ENCODE measurements at places on chromosomes 5 and 9.

GRCh38 chr5:77643654-77644370 is 5.3 kb upstream of the OTP start:
- no peak for DNase-seq

DNA sequence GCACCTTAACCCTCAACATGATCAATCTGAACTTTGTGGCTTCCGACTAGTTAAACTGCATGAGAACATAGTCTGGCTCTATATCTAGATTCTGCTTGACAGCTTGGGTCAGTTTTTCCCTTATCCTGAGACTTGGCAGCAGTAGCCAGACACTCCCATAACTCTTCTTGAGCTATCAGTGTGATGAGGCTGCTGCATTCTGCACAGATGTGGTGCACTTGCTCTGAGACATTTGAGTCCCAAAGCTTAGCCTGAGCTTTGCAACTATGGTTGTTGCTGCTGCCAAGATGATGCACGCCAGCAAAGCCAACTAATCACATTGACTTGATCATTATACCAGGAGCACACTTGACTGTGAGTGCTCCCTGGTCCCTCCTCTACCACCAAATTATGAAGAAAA is 36.2 kb downstream of the MOCS2 start:
- no peak for DNase-seq

DNA sequence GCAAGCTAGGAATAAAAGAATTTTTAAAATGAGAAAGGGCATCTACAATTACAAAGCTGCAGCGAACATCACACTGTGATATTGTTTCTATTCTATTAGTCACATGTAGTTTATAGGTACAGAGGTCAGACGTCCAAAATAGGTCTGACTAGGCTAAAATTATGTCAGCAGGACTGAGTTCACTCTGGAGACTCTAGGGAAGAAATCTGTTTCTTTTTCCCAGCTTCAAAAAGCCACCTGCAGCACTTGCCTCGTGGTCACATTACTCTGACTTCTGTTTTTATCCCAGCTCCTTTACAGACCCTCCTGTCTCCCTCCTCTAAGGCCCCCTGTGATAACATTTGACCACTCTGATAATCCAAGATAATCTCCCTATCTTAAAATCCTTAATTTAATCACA is 5.1 kb upstream of the CKS2 start:
- no peak for DNase-seq

DNA sequence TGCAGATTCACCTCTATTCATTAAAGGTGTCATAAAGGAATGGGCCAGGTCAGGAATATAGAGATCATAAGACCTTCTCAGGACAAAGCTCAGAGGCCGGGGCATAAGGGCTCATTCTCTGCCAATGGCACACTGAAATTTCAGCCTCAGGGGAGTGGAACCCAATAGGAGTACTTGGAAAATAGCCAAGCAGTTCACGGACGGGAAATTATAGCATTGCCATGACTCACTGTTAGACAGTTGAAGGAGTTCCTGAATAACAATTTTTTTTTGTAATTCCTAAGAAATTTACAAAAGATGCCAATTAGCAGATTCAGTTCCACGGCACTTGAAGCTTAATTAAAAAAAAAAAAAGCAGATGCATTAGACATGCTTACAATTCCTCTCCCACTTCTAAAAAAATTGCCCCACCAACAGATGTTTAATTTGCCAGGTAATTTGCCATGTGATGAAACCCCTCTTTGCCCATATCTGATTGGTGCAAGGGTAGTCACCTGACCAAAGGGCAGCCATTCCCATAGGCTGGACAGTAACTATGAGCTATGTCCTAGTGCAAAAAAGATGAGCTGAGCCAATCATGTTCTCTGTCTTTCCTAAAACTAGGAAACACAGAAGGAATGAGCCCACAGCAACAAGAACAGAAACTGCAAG is 58.6 kb downstream of the PTCD2 start:
- DNase-seq: no peak

DNA sequence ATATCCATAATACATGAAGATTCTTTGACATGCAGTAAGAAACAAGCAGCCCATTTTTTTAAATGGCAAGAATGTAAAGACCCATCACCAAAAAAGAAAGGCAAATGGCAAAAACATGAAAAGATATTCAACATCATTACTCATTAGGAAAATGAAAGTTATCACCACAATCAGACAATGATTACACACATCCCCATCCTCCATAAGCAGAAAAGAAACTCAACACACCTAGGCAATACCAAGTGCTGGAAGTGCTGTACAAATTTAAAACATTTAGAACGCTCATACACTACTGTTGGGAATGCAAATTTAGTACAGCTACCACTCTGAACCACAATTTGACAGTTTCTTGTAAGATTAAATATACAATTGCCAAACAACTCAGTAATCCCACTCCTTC is 466.7 kb downstream of the ACTL7B start:
- DNase-seq: no peak

DNA sequence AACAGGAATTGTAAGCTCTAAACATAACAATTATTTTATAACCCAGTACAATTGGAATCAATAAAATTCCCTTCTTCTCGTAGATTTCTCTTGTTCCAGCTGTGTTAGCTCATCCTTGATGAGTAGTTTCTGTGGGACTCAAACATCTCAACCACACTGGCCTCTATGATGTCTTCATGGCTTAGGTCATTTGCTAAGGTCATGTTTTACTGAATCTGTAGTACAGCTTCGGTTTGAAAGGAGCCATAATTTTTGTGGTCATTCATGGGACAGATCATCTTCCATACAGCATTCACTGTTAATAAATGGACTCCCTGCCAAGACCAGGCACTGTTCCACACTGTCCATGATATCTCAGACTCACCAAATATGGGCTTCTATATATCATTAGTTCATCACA is 369.0 kb upstream of the RFX3 start:
- DNase-seq: no peak

- DNase-seq: no peak
These were observed 28.0 kb upstream of the NFIL3 start for GRCh38 chr9:91451431-91452270.

Data from Panc1 (cell line).